ENCODE measurements at places on chromosomes 3 and 15. TPM values are rescaled to one million over a fixed set of nuclear protein-coding genes. Genes with fewer than 3 reads are reported as not detected.

GATA2 gene
- 8.1 TPM for polyA plus RNA-seq

SENP5 gene
- polyA plus RNA-seq, result 8.6 TPM

COL8A1 gene
- 27.3 TPM for polyA plus RNA-seq

- DNase-seq, result no peak
Measured at GRCh38 chr3:153752405-153753027, 368.7 kb upstream of the ARHGEF26 start.

- no peak for DNase-seq
Measured at GRCh38 chr3:48268936-48269561, 28.1 kb downstream of the ZNF589 start.

- DNase-seq, result no peak
Measured at GRCh38 chr3:133955892-133956291, 60.2 kb upstream of the RAB6B start.

GRCh38 chr3:151558661-151559060 is 97.8 kb upstream of the IGSF10 start:
- no peak for DNase-seq
